Fibroblast of skin of right biceps (primary cell): ENCODE measurements at places on chromosomes 1 and 21.

DNA sequence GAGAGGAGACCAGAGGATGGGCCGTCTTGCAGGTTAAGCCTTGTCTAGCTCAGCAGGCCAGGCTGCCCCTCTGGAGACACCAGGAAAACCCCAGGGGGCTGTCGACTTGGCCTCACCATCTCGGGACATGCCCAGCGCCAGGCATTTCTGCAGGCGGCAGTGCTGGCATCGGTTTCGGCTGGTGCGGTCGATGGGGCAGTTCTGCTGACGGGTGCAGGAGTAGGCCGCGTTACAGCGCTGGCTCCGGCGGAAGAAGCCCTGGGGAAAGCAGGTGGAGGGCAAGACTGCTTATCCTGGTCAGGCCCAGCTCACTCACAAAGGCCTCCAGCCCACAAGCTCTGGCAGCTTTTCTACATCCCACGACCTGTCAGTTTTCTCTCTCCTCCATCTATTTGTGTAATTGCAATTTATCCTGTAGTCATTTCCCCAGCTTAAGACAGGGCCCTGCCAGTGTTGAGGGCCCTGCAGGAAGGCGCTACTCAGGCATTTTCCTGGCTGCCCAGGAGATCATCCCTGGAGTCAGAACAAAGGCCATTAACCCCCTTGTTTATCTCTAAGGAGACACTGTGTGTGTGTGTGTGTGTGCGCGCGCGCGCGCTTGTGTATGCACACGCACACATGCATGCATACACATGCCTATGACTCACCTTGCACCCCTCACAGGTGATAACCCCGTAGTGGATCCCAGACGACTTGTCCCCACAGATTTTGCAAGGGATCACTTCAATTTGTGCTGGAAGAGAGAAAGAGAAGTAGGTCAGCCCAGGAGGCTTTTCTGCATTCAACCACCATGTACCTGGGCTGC is 11.5 kb upstream of the LINGO4 start:
- no peak for DNase-seq

GRCh38 chr1:16109571-16109970 is 36.1 kb upstream of the FAM131C start:
- no peak for DNase-seq

DNA sequence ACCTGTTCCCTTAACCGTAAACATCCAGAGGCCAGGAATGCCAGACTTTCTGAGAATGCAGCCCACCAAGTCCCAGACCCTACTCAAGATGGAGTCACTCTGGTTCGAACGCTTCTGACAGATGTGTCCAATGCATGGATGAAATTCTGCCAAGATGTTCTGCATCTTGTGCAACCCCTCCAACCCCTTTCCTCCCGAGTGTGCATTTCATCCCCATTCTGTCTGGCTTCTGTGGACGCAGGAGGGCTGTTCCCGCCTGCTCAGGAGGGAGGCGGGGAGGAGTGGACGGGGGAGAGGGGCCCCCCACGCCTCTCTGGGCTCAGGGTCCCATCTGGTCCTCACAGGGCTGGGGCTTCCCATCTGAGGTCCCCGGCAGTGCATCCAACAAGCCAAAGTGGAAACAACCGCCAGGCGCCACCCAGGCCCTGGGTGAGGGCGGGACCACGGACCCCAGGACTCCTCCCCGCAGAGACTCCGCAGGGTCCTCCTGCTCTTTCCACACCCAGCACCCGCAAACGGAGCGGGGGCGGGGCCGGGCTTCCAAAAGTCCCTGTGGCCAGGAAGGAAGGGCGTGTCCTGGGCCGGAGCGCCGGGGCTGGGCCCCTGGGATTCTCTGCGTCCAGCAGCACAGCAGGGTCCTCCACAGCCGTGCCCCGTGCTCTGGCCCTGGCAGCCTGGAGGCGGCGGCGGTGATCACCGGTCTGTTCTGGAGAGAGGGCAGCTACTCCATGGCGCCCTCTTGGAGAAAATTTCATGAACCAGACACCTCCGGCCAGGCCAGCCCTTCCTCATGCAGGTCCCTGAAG is 27.8 kb upstream of the SUMO3 start:
- peak; percentile 61 for DNase-seq

- DNase-seq: no peak
These were observed 37.1 kb downstream of the TMED5 start for GRCh38 chr1:93143136-93143535.

- DNase-seq: no peak
These were observed 47.0 kb upstream of the MPC2 start for GRCh38 chr1:167983797-167984420.

GRCh38 chr1:153750026-153750995 is 22.5 kb downstream of the INTS3 start:
- no peak for DNase-seq

DNA sequence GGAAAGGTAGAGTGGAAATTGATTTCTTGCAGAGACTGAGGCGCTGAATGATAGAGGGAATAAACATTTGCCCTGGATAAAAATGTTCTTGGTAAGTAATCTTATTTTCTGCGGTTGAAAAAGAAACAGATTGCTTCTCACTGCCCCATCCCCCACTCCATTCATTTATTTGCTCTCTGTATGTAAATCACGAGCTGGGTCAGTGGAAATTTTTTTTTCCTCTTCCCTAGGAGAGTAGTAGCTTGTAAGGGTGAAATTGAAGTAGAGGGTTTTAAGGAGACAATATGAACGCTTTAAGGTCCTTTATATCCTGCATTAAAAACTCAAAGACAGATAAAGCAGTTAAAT is 1.4 kb upstream of the BRINP3 start:
- DNase-seq: no peak

DNA sequence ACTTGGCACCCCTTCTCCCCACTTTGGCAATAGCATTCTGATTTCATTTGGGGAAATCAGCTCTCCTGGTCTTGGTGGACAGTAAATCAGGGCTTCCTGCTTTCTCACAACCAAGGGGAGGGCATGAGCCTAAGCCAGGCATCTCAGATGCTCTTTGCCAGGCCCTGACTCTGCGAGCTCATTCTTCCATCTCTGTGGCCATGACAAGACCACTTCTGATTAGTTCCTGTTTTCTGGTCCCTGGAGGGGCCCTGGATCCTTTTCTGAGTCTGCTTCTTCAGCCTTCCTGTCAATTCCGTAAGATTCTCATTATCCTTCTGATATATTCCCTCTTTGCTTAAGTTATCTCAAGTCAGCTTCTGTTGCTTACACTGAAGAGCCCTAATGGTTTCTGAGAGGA is 210.4 kb downstream of the HIVEP3 start:
- no peak for DNase-seq

- no peak for DNase-seq
These were observed 14.5 kb downstream of the PLEKHO1 start for GRCh38 chr1:150164224-150164623.

- DNase-seq: no peak
These were observed 90.2 kb upstream of the PPM1J start for GRCh38 chr1:112805155-112805853.

- no peak for DNase-seq
These were observed 10.4 kb downstream of the IFI44L start for GRCh38 chr1:78630600-78630999.

DNA sequence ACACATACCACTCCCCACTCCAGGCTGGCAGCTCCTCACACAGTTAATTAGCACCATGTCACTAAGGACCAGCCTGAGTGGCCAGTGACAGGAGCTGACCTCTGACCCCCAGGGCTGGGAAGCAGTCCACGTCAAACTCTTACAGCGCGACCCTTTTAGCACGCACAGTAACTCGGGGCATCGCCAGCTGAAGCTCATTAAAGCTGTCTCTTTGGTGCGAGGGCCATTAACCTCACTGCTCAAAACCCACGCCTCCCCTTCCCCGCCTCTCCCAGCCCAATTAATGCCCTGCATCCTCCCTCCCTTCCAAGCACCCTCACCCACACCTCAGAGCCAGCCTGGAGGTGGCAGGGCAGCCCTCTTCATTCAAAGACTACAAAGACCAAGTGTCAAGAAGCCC is 31.7 kb downstream of the DMAP1 start:
- DNase-seq: no peak

GRCh38 chr1:54564312-54565112 is 16.5 kb downstream of the ACOT11 start:
- no peak for DNase-seq

DNA sequence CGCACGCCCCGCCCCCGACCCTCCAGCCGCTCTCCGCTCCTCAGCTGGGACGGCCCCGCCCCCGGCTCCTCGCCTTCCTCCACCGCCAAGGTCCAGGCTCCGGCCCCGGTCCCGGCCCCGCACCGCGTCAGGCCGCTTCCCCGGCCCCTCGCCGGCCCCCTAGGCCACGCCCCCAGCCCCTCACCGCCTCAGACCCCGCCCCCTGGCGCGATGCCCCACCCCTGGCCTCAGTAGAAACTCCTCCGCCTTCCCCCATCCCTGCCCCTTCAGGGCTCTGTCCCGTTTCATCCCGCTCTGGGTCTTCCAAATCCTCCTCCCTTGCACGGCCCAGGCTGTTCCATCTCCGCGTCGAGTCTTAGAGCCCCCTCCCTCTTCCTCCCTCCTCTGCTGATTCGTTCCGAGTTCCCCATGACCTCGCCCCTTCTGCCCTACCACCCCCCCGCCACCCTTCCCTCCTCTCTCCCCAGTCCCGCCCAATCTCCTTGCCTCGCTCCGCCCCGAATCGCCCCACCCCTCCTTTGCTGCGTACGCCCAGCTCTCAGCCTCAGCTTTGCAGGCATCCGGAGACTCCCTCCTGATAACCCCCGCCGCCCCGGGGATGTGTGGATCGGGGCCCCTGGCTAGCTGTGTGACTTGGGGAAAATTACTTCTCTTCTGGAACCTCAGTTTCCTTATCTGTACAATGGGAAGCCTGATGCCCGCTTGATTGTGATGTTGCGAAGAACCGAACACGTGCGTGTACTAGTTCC is 448 bp upstream of the ASAP3 start:
- DNase-seq: peak; percentile 94

- peak; percentile 77 for DNase-seq
These were observed 151.6 kb downstream of the DISC1 start for GRCh38 chr1:231778009-231778719.

- DNase-seq: no peak
These were observed 89.5 kb downstream of the CCDC30 start for GRCh38 chr1:42552636-42553035.

DNA sequence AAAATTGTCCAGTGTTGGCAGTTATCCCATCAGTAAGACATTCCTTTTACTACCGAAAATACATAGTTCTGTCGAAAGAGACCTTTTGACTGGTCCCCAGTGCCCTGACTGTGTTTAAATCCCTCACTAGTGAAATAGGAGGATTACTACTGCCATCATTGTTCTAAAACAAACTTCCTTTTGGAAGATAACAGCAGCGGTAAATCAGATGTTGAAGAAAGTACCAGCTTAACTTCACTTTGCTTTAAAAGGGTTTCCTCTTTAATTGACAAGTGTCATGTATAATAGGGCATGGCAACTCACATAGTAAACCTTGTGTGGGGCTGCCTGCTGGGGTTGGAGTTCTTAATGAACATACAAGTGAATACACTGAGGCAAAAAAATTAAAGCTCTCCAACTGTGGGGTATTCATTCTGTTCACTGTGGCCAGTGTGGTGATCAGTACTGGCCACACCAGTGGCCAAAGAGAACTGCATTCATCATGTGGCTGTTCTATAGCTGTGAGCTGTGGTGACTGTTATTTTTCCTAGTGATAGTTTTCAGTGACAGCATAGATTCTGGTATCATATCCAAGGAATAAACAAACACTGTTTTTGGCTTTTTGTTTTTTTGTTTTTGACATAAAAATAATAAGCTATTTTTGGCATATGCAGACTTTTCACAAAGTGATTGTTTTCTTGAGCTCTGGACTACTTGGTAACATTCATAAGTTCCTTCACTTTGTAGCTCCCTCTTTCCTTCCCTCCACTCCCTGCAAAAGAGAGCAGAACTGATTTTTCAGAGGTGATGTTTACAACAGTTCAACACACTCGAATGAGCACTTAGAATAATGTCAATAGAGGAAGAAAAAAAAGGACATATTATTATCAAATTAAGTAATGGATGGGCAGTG is 74.5 kb downstream of the NFIA start:
- no peak for DNase-seq

DNA sequence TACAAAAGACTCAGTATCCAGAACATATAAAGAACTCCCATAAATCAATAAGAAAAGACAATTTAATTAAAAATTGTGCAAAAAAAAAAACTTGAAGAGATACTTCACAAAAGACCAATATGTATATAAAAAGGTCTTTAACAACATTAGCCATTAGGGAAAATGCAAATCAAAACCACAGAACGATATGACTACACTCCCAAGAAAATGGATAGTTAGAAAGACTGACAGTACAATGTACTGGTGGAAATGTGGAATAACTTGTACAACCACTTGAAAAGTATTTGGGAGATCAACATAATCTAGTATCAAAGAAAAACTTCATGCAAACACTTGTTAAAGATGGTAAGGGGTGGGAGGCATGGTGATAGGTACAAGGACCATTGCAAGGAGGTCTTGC is 3.9 kb upstream of the CLCA1 start:
- DNase-seq: no peak

- DNase-seq: peak; percentile 69
These were observed 21.4 kb downstream of the SEC16B start for GRCh38 chr1:177948336-177948972.

DNA sequence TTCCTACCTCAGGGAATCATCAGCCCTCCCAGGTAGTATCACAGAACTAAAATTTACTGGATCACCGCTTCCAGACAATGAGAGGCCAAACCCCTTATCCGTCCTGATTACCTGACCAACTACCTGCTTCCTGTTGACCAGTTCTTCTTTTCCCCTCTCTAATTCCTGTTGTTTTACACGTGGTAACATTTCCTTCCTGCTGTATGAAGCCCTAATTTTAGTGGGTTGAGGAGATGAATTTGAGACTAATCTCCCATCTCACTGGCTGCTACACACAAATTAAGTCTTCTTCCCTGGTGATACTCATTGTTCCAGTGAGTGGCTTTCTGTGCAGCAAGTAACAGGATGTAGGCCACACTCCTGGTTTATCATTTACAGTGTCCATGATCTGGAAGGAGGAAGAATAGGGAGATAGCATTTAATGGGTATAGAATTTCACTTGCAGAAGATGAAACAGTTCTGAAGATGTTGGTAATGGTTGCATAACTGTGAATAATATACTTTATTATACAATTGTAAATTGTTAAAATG is 2112.9 kb downstream of the NCAM2 start:
- DNase-seq: no peak

DNA sequence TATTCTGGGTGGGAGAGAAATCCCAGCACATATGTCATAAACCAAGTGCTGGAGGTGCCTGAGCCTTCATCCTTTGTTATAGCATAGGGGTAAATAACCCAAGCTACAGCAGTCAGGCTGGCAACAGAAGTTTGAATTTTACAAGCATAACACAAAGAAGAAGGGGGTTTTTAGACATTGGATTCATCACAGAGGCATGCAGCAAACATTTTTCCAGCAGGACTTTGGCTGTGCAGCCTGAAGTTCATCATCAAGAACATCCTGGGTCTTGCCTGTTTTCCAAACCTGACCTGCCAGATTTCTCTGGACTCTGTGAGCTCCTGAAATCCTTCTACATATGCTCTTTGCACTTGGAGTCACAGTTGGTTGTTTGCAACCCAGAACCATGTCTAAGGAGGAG is 16.2 kb downstream of the PTGER3 start:
- peak; percentile 53 for DNase-seq

GRCh38 chr21:26365849-26366248 is 195.3 kb upstream of the APP start:
- no peak for DNase-seq
